ENCODE measurements at places on chromosomes 13 and 19.

DNA sequence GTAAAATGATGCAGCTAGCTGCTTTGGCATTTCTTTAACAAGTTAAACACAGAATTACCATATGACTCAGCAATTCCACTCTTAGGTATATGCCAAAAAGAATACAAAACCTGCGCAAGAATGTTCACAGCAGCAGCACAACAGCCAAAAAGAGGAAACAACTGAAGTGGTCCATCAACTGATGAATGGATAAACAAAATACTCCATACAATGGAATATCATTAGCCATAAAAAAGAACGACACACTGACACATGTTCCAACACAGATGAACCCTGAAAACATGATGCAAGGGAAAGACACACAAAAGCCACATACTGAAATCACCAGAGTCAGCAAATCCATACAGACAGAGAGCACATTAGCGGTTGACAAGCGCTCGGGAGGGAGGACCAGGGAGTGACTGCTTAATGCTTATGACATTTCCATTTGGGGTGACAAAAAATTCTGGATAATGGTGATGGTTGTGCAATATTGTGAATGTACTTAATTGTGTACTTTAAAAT, 3.0 kb downstream of the PCID2 start:
- DNase-seq = peak; percentile 12

- DNase-seq = no peak
These were observed 170.0 kb upstream of the KL start for GRCh38 chr13:32845952-32846950.

GRCh38 chr13:23289917-23290357, 109.2 kb downstream of the SGCG start:
- DNase-seq = no peak

- no peak for DNase-seq
These were observed 17.4 kb upstream of the OR7D2 start for GRCh38 chr19:9161427-9161826.

- no peak for DNase-seq
These were observed 85.7 kb downstream of the CYSLTR2 start for GRCh38 chr13:48739386-48739964.

- no peak for DNase-seq
These were observed 25.7 kb downstream of the CAB39L start for GRCh38 chr13:49418206-49418605.

- DNase-seq = no peak
These were observed 41.4 kb upstream of the ZNF83 start for GRCh38 chr19:52679598-52679997.

DNA sequence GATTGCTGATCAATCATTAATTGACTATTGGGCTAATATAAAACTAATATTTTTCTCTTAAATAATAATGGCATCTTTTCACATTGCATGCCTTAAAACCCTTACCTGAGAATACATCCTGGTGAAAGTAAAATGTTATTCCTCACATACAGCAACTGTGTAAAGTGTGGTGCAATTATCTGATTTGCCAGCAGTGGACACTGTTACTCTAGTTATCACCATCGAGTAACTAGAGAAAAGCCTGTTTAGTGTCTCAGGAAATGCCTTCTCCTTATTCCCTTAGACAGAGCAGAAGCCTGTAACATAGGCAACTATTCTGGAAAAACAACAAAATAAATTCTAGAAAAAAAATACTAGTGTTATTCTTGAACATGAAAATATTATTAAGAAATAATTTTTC, 459.8 kb downstream of the FGF14 start:
- no peak for DNase-seq

- DNase-seq = no peak
These were observed 18.1 kb downstream of the TUBGCP3 start for GRCh38 chr13:112569821-112570220.

DNA sequence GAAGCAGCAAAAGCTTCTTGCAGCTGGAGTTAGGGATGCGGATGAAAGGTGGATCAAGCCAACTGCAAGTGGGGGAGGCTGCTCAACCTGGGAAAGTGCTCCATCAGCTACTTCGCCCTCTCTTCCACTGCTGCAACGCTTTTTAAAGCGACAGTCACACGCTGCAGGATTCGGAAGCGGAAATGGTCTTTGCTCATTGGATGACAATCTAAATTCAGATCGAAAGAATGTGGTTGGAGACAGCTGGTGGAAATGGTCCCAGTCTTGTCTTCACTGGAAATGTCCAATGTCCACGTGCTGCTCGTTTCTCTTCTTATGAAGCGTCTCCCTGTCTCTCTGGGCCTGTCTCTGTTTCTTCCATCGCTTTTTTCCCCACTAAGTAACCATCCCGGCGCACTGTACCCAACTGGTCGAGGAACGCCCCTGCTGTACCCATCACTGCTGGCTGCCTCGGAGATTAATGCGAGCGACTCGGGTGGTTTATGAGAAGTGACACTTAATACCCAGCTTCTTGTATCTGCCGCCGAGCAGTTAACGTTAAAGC, 2.1 kb upstream of the FGF9 start:
- DNase-seq = peak; percentile 24

DNA sequence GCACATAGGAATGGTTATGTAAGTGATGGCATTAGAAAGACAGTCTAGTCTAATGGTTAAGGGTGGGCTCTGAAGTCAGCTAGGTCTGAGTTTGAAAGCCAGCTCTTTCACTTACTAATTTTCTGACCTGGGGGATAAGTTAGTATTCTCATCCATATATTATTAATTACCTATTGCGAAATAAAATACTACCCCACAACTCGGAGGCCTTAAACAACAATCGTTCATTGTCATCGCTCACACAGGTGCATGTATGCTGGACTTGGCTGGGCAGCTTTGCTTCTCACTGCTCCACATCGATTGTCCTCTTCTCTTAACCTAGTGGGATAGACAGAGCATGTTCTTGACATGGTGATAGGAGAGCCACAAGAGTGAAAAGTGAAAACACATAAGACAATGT, 54.7 kb downstream of the TNFSF11 start:
- DNase-seq = no peak

GRCh38 chr13:110108348-110109139, 198.4 kb downstream of the COL4A1 start:
- peak; percentile 55 for DNase-seq

- DNase-seq = peak; percentile 81
These were observed 1.4 kb downstream of the GRIN3B start for GRCh38 chr19:1001538-1002166.

DNA sequence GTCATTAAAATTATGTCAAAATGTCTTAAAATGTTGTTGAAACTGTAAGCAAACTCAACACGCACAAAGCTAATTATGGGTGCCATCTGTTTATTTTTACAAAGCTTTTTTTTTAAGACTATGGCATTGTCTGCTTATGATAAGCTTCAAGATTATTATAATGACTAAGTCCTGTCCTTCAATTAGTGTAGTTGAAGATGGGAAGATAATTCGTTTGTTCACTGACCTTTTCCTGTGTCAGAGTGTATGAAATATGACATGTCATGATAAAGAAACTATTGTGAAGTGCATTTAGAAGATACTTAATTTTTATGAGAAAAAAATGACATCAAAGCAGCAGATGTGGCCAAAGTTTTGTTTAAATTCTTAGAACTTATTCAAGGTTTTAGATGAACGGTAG, 211.3 kb downstream of the PCCA start:
- no peak for DNase-seq

DNA sequence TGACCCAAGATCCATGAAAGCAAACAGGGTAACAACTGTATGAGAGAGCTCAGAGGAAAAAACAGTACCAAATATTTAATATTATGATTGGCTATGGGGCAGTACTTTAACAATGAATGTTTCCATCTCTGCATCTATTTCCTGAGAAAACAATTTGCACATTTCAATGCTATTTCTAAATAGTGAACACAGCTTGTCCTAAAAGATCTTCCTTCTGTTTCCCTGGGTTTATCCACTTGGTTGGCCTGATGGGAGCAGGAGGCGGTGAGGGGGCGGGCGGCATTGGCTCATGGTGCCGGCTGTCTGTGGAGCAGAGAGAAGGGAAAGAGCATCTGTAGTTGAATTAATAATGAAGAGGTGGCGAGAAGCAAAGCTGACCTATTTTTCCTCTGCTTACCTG, 291.4 kb downstream of the DCLK1 start:
- no peak for DNase-seq

GRCh38 chr19:5903056-5903623, 450 bp downstream of the NDUFA11 start:
- DNase-seq = no peak

- DNase-seq = peak; percentile 90
These were observed 4.5 kb downstream of the FAM174C start for GRCh38 chr19:1279782-1280341.

- DNase-seq = no peak
These were observed 145.8 kb downstream of the KCNRG start for GRCh38 chr13:50161052-50161451.

DNA sequence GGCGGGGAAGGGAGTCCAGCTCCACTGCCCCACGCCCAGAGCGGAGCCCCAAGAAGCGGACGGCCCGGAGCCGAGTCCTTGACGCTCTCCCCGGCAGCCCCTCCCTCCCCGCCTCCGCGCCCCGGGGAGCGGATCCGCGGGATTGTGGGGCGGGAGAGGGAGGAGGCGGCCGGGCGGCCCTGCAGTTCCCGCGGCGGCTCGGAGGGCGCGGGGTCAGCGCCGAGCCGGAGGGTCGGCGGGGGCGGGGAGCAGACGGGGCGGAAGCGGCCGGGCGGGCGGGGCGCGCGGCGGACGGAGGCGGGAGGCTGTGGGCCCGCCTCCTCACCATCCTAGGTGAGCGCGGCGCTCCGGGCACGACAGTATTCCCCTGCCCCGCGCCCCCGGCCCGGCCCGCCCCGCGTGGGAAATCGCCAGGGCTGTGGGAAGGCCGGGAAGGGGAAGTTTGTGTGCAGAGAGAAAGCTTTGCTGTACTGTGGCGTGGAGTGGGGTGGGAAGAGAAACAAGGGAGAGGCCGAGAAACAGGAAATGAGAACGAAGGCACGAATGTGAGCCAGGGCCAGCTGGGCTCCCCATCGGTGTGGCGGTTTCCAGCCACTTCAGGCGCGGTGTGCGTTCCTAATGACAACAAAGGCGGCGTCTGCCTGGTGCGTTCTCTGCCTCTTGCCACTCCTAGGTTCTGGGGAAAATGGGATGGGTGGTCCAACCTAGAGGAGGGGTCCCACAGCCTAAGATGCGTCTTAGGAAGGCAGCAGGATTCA, 1.3 kb upstream of the KLF12 start:
- peak; percentile 72 for DNase-seq

GRCh38 chr19:29683009-29683408, 17.7 kb downstream of the PLEKHF1 start:
- DNase-seq = no peak

GRCh38 chr13:102769679-102770078, 3.9 kb downstream of the TEX30 start:
- DNase-seq = no peak

DNA sequence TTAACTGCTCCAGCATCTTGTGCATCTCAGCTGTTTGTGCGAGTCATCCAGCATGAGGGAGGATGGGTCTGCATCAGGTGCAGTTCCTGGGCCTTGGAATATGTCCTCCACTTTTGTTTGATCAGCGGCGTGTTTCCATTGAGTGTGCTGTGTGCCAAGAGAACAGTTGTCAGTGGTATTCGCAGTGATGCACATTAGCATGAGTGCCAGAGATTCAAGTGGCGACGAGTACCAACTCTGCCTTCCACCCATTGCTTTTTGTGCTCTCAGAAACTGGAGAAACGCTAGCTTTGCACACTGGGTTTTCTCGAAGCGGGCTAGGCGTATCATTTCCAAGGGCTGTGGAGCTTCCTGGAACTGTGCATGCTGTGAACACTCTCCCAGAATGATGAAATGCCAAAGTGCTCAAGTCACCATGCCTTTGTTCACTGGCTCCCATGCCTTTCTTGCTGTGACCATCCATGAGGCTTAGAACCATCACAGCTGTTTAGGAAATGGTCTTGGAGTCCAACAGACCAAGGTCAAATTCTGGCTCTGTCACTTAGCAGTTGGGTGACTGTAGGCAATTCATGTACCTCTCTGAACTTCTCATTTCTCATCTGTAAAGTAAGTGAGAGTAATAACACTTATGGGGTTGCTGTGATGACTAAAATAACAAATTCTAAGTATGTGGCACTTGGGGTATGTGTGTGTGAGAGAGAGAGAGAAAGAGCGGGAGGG, 18.4 kb downstream of the LRCH1 start:
- no peak for DNase-seq

DNA sequence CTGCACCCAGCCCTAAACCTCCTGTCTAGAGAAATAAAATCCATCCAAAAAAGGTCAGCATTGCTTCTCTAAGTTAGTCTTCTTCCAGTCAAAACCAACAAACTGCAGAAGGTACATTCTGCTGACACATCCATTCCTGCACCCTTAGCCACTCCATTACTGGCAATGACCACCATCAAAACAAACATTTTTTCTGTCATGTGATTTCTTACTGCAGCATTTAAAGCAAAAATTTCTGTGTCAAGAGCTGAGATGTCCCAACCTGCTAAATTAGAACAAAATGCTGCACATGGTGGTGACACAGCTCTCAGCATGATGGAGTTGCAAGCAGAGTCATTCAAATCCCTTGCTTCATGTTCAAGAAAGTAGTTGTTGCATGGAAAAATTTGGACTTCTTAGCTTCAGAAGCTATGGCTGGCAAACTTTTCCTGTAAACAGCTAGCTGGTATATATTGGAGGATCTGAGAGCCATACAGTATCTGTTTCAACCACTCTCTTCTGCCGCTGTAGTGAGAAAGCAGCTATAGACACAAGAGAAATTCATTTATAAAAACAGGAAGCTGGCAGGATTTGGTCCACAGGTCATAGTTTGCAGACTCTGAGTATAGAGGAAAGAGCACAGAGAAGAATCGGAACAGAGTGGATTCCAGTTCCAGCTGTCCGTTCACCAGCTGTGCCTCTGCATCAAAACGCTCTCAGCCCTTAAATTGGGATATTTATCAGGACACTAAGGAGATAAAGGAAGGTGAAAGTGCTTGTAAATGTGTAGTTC, 17.4 kb downstream of the RUBCNL start:
- DNase-seq = no peak

GRCh38 chr19:32869369-32869965, at the start of gene SLC7A9:
TSS of gene SLC7A9 (minus strand) at chr19:32869767. CDS start at chr19:32868534, 1,233 bp downstream.
- no peak for DNase-seq

- DNase-seq = no peak
These were observed 8.8 kb downstream of the SAFB start for GRCh38 chr19:5631567-5632240.

DNA sequence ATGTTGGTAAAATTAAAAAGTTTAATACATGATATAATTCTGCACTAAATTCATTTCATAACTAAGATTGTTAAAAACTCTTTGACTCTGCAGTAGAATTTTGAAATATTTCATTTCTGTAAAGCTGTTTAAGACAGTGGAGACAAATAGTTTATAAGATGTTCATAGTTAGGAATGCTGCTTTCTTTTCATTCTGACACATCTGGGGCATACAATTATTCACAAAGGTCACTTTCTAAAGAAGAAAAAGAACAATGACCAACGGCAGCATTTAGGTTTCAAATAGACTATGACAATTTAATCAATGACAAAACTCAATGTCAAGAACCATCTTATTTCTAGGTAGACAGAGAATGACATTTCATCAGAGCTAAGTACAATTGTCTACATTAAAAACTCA, 1422.1 kb downstream of the PCDH9 start:
- no peak for DNase-seq

GRCh38 chr13:21365574-21365973, 93.5 kb downstream of the ZDHHC20 start:
- no peak for DNase-seq

GRCh38 chr13:32748305-32748704, 162.1 kb downstream of the PDS5B start:
- no peak for DNase-seq

- DNase-seq = no peak
These were observed 34.4 kb upstream of the ZNF835 start for GRCh38 chr19:56705939-56706338.

GRCh38 chr19:13350072-13350471, 156.2 kb downstream of the CACNA1A start:
- DNase-seq = no peak

GRCh38 chr19:11612816-11613511, 15.7 kb downstream of the ZNF627 start:
- no peak for DNase-seq

Measured in liver (tissue), 10 donors.